Cerebellum (tissue), 4 donors: ENCODE measurements at places on chromosomes 1 and 21. TPM values are rescaled to one million over a fixed set of nuclear protein-coding genes. Genes with fewer than 3 reads are reported as not detected.

- DNase-seq: no peak
Measured at GRCh38 chr1:41647221-41648135, 163.0 kb upstream of the EDN2 start.

DNA sequence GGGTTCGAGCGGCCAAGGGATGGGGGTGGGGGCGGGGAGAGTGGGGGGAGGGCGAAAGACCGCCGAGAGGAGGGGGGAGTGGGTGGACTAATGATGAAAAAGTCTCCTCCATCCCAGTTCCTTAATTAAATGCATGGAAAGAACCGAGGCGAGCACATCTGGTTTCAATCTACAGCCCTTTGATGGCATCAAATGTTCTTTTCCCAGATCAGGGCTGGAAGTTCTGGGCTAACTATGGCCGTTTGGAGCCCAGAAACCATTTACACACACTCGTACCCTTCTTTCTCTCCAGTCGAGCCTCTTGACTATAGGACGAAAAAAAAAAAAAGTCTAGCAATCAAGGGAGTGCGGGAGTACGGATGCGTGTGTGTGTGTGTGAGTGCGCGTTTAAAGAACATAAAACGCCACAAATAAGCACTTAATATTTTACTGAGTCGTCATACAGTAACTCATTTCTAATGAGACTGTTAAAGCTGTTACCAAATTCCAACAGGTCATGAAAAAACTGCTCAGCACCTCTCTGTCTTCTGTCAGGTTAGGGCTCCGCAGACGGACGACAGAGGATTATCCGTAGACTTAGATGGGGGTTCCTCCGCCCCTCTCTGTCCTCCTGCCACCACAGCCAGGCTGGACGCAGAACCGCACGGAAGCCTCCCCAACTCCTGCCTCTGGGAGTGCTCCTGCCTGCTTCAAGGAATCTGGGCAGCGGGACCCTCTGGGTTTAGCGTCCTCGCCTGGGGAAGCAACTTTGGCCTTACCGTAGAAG lies 2.1 kb upstream of the PRRX1 start:
- DNase-seq: no peak

GRCh38 chr1:212218911-212219310 lies 66.3 kb upstream of the PPP2R5A start:
- DNase-seq: no peak

GRCh38 chr1:51464828-51465227 lies 54.2 kb downstream of the EPS15 start:
- DNase-seq: no peak

The ITLN1 gene
- 0.45 TPM for total RNA-seq

DNA sequence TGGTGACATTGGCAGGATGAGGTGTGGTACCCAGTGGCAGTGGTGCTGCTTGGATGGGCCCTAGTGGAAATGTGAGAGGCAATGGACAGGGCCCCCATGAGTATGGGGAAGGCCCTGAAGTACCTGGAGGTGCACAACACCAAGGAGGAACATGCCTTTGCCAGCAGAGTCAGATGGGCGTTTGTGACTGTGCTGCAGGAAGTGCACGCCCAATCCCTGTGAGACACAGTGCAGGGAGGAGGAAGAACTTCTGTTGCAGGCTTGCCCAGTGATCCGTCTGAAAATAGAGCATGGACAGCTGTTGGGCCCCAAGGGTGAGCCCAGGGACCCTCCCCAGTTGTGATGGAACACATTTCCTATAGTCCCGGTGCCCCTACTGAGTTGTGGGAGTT lies 42.7 kb downstream of the GJA5 start:
- DNase-seq: no peak

- DNase-seq: no peak
Measured at GRCh38 chr21:41006636-41007035, 159.7 kb upstream of the DSCAM start.

GRCh38 chr1:86912281-86912900 lies 1.5 kb downstream of the SELENOF start:
- DNase-seq: no peak

The SMCP gene
- not detected for total RNA-seq

- no peak for DNase-seq
Measured at GRCh38 chr1:234702342-234703000, 92.5 kb upstream of the IRF2BP2 start.

DNA sequence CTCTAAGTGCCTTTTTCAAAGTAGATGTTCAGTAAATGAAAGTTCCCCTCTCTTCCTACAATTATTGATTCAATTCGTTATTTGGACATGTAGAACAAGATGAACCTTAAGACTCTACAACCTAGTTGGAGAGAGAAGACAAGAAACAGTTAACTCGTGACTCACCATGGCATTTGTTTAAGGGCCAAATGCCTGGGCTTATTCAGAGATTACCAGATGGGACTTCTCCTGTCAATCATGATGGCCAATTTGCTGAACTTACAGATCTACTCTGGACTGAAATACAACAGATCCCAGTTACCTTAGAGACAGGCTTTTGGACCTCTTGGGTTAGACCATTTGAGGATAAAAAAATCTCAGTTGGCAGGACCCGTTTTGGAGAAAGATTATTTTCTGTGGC lies 93.5 kb downstream of the C1orf94 start:
- no peak for DNase-seq

DNA sequence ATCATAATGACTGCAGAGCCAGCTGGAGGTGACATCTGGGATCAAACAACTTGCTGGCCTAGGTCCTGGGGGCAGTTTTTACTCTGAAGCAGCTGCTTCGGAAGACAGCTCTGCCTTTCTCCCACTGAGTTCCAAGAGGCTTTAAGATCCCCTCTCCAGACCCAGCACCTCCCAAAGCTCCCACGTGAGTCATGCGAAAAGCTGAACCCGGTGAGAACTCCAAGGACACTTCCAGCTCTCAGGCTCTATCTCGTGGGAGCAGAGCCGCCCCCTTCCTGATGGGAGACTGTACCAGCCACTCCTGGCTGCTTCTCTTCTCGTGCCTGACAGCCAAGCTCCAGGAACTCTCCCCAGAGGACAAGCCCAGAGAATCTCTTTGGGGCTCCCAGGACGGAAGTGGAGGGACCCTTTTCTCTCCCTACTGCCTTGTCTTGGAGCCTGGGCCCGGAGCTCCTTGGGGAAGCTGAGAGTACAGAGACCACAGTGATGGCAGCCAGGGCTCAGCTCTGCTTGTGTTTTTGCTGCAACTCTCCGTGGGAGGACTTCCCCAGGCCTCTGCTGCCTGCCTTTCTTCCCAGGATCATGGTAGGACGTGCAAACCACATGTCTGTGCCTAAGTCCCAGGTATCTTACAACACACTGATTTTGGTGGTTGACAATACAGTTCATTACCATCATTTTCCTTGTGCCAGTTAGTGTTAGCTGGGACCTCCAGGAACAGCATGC lies 40.6 kb downstream of the STUM start:
- DNase-seq: no peak

GRCh38 chr21:42833859-42834725 lies 45.2 kb downstream of the WDR4 start:
- DNase-seq: no peak

The SPRR2F gene
- total RNA-seq: not detected

The NHLH1 gene
- total RNA-seq: 14.3 TPM

DNA sequence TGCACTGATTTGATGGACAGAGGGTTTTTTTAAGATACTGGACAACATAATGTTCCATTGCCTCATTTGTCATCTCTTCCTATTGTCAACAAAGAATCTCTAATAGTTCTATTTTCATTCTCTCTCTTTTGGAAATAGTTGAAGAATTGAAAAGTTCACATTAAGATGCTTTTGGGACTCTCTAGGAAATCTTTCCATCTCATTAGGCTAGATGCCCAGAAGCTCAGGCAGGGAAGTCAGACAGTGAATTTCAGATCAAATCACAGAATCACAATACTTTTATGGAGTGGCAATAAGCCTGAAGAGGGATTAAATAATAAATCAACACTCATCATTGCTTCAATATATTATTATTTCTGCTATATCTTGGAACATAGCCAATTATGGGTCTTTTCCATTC lies 29.2 kb downstream of the NEGR1 start:
- no peak for DNase-seq

- DNase-seq: peak; percentile 36
Measured at GRCh38 chr1:7341145-7341905, 429.8 kb upstream of the VAMP3 start.

GRCh38 chr1:59266180-59266926 lies 30.5 kb upstream of the FGGY start:
- no peak for DNase-seq

The TENT5C gene
- total RNA-seq: 6.2 TPM

- no peak for DNase-seq
Measured at GRCh38 chr1:200921571-200922110, 26.9 kb downstream of the INAVA start.

GRCh38 chr21:14121719-14122118 lies 89.0 kb downstream of the LIPI start:
- no peak for DNase-seq

- DNase-seq: no peak
Measured at GRCh38 chr1:244836584-244836983, 1.1 kb downstream of the COX20 start.

GRCh38 chr1:200684015-200684414 lies 14.3 kb upstream of the DDX59 start:
- DNase-seq: no peak

- DNase-seq: no peak
Measured at GRCh38 chr1:41272601-41273000, 30.5 kb upstream of the SCMH1 start.

GRCh38 chr1:59310549-59311250 lies 13.8 kb downstream of the FGGY start:
- peak; percentile 13 for DNase-seq

DNA sequence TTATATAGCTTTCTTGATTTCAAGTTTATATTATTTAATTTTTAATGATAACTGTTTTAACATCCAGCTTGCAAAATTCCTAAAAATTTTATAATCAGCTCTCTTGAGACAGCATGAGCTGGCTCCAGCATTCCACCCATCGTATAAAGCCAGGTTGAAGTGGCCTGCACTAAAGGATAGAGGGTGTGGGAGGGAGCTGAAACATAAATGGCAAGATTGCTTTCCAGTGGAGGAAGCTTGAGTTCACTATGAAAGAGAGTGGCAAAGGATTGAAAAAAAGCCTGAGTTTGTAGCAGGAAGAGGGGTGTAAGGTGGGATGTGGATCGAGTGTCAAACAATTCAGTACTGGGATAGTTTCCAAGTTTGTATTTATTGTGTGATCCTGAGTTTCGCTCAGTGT lies 48.5 kb upstream of the ZNF644 start:
- no peak for DNase-seq

The GPR25 gene
- not detected for total RNA-seq

DNA sequence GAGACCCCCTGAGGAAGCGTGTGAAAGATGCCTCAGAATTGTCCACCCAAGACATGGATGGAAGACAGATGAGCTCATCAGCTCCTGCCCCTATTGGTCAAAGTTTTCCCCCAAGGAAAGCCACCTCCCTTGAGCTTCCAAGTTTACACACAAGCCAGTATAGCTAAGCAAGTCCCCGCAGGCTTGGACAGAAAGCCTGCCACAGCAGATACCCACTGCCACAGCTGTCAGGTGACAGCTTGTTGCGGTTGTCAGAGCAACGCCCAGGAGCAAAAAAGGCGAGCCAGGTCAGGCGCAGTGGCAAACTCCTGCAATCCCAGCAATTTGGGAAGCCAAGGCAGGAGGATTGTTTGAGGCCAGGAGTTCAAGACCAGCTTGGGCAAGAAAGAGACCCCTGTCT lies 60.9 kb upstream of the IFNAR2 start:
- no peak for DNase-seq

GRCh38 chr1:227065311-227065710 lies 125.2 kb downstream of the COQ8A start:
- no peak for DNase-seq

The HFM1 gene
- total RNA-seq: 31.2 TPM
